NCI-H524 treated with DMSO at 0.1 percent for 48 hours (cell line): ENCODE measurements at places on chromosomes 1 and 21.

DNA sequence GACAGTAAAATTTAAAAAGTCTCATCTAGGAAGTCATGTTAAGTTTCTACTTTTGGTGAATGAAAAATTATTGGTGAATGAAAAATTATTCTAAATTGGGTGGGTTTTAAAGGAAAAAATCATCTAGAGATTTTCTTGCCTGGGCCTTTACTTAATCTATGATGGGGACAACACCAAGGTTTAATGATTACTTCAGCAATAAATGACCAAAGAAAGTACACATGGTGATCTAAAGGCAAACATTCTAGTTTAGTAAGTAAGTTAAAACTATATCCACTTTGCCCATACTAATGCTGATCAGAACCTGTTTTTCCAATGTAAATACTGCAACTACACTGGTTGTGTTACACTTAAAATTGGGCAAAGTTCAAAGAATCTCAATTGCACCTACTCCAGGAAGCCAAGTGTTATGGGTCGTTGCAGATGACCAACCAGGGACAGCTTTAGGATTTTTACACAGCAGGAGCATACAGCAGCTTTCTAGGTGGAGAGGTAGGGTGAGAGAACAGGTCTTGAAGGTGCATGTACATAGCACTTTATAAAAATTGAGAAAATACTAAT lies 14.6 kb upstream of the RPL5 start:
- no peak for DNase-seq

DNA sequence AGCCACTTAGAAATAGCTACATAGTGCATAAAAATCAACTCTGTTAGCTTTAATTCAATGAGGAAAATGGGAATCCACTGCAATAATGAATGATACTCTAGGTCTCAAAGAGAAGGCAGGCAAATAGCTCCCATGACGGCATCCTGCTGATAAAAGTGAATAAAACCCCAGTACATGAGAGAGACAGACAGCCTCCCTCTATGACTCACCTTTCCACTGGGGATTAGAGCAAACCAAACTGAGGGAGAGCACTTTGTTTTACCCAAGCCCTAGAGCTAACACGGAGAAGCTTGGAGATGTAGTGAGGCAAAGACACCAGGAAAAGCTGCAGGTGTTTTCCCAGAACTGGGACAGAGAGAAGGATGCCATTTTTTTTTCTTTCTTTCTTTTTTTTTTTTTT lies 621.9 kb downstream of the LRRIQ3 start:
- no peak for DNase-seq

DNA sequence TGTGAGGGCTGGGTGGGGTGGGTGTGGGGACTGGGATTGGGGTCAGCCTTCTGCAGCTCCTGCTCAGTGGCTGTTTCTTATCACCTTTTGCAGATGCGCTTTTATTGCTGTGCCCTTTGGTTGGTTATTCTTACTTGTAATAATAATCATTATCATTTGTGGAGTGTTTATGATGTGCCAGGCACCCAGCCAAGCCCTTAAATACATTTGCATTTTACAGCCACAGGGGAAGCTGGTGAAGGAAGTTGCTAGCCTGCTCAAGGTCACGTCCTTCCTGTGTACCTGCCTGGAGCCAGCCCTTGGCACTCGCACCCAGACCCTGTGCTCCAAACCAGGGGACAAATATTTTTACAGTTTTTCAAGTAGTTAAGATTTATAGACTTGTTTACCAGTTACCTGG lies 144.0 kb downstream of the PGBD5 start:
- DNase-seq, result no peak

GRCh38 chr1:46714976-46715375 lies 3.9 kb downstream of the EFCAB14 start:
- DNase-seq, result no peak

GRCh38 chr1:99851850-99852454 lies 1.8 kb downstream of the AGL start:
- DNase-seq, result no peak

- peak; percentile 82 for DNase-seq
These were observed 189.5 kb downstream of the ZSCAN20 start for GRCh38 chr1:33661811-33662454.

DNA sequence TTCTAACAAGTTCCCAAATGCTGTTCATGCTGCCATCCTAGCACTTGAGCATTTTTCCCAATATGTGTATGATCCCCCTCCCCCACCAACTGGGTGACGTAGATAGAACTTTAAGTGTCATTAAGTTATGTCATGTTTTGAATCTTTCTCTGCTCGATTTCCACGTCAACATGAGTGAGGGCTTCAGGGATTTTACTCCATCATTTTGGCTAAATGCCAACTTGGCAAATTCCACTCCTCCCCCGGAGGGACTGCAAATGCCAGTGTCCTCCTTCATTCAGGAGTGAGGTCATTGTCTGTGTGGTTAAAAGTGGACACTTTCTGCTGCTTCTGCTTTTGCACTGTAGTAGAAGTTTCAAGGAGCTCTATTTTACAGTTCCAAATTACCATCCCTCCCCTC lies 201.7 kb downstream of the FGGY start:
- DNase-seq, result no peak

DNA sequence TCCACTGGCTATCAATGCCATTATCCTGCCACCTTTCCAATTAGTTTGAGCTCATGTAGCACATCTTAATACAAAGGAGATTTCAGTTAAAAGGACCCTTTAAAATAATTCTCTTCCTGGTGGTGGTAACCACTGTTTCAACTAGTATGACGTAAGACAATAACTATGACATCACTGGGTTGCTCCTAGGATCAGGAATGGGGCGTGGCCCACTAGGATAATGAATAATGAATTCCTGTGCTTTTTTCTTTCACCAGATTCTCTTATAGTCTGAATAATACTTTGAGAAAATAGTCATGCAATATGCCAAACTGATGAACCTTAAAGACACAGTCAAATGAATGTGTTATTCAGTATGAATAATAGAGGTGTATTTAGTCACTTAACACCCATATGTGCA lies 10.6 kb upstream of the KIFAP3 start:
- DNase-seq, result no peak

DNA sequence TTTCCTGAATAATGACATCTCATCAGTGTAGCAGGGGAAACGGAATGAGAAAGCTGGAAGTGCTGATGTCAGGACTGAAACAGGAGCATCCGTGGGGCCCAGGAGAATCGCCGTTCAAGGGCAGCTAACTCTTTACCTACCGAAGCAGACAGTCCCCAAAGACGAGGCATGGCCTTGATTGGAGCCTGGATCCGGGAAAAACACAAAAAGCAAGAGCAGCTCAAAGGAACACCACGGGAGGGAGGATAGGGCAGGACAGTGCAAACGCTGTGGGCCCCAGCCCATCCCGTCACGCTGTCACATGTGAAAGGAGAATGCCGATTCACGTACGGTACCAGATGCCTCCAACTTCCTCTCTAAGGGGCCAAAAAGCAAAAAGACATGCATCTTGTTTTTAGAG lies 34.9 kb downstream of the WNT9A start:
- DNase-seq, result no peak

- DNase-seq, result no peak
These were observed 84.4 kb downstream of the ITPKB start for GRCh38 chr1:226654668-226655055.

GRCh38 chr1:55993646-55994318 lies 585.6 kb downstream of the PLPP3 start:
- DNase-seq, result no peak

GRCh38 chr1:215273838-215274516 lies 191.4 kb downstream of the KCNK2 start:
- no peak for DNase-seq

DNA sequence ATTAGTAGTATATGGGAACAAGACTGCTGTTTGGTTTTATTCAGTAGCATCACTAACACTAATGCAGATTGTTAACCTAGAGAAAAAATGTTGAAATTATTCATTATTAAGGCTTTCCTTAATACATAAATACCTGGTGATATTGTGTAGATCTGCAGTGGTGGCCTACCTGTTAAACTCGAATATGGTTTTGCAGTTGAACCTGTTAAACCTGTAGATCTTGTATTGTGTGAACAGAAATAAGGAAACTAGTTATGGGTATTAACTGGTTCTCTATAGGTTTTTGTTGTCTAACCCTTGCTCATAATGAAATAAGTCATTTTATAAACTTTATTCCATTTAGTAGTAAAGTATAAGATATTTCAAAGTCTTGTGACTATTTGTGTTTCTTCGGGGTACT lies 23.9 kb downstream of the PKN2 start:
- DNase-seq, result no peak

DNA sequence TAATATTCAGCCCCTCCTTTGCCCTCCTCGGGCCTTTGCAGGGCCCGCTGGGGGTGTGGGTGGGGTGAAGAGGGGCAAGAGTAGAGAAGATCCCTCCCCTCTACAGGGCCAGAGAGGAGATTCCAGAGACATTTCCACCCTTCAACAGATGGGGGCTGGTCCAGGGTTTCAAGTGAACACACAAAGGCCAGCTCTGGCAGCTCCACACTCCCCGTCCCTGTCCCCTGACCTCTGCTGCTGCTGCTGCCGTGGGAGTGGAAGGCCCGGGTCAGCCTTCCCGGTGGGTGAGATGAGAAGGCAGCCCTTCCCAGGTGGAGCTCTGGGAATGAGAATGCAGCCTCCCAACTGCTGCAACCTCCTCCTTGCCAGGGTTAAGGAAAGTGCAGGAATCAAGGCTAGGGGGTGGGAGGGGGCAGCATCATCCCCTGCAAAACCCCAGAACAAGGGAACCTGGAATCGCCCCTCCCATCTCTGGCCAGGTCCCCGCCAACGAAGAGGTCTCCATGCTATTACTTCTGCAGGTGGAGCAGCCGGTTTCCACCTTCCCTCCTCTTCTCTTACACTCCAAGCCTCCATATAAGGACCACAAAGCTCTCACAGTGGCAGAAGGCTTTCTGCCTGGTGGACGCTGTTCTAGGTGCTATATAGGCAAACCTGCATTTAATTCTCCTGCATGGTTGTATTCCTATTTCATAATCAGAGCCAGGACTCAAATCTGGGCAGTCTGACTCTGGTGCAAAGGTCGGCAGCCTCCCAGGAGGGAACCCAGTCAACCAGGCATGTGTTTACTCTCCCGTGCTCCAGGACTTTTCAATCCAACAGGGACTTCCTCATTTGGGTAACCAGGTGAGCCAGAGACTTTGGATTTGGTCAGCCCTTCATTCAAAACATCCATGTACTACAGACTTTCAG lies 22.9 kb upstream of the ARHGEF10L start:
- DNase-seq, result no peak

DNA sequence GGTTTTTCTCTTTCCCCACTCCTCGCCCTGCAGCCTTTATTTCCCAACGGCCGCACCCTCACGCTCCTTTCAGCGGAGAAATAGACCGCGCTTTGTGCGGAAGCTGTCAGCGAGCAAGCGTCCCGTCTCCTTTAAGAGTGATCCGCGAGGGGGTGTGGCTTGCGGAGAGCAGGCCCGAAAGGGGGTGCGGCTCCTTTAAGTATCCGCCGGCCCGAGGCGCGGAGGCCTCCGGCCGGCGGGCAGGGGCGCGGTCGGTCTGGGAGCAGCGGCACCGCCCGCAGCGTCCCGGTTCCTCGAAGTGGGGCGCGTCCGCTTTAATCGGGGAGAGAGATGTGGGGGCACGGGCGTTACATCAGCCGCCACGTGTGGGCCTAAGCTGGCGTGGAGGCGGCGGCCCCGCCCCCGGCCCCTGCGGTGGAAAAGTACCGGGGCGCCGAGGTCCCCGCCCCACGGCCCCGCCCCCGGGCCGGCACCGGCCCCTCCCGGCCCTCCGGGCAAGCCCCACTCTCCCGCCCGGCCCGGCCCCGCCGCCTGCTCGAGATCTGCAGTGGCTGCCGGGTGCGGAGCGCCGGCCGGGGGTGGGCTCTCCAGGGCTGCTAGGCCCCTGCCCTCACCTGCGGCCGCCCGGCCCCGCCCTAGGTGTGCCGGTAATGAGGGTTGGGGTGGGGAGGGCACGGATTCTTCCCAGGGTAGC lies 1.2 kb downstream of the SLC6A9 start:
- peak; percentile 29 for DNase-seq

GRCh38 chr21:29697555-29698193 lies 242.1 kb downstream of the GRIK1 start:
- DNase-seq, result no peak

GRCh38 chr1:201223852-201224665 lies 33.4 kb downstream of the IGFN1 start:
- no peak for DNase-seq

DNA sequence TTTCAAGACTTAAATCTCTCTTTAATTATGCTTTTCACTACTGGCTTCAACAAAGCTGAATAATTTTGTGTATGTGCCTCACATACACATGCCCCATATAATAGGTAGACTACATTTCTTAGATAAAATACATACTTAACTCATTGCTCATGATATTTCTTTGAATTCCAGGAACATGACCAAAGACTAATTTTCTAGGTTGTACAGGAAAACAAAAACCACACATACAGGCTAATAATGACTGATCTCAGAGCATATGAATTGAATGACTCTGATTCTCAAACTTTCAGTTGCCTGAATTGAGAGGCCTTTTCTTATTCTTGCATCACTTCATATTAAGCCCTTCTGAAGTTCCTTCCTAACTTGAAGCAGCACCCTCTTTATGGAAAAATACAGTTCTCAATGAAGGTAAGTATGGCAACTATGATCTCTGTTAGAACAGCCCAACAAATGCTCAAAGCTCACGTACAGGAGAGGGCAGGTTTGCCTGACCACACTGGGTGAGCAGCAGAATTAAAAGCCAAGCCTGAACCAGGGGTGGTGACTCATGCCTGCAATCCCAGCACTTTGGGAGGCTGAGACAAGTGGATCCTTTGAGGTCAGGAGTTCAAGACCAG lies 22.6 kb upstream of the UAP1 start:
- no peak for DNase-seq

GRCh38 chr21:39144191-39144590 lies 39.1 kb downstream of the PSMG1 start:
- DNase-seq, result no peak

GRCh38 chr1:96842215-96842614 lies 120.6 kb downstream of the PTBP2 start:
- DNase-seq, result no peak

DNA sequence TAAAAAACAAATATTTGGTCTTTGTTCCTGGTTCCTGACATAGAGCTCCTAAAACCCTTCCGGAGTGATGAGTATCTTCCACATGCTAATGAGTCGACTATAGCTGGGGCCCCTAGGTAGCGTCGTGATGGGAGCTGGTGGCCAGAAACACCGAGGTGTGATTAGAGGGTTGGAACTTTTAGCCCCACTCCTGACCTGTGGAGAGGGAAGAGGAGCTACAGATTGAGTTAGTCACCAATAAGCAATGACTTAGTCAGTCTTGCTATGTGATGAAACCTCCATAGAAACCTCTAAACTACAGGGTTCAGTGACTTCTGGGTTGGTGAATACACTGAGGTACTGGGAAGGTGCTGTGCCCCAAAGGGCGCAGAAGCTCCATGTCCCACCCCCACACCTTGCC lies 30.1 kb upstream of the PLD5 start:
- DNase-seq, result no peak

DNA sequence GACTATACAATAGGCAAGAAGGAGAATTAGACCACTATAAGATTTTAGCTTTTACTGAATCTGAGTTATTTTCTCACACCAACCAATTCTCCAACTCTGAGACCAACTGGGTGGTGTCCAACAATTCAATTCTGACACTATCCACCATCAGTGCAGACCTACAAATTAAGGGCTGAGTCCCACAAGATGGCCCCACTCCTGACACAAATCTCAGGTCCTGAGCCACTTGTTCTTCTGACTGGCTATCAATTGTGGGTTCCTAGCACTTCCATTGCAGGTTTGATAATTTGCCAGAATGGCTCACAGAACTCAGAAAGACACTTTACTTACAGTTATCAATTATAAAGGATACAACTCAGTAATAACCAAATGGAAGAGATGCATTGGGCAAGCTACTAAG lies 6.7 kb downstream of the ERO1B start:
- DNase-seq, result no peak

- DNase-seq, result no peak
These were observed 28.6 kb downstream of the UAP1 start for GRCh38 chr1:162590101-162590500.

GRCh38 chr1:215198021-215198420 lies 115.5 kb downstream of the KCNK2 start:
- no peak for DNase-seq
